ENCODE measurements at places on chromosomes 7 and 10.

DNA sequence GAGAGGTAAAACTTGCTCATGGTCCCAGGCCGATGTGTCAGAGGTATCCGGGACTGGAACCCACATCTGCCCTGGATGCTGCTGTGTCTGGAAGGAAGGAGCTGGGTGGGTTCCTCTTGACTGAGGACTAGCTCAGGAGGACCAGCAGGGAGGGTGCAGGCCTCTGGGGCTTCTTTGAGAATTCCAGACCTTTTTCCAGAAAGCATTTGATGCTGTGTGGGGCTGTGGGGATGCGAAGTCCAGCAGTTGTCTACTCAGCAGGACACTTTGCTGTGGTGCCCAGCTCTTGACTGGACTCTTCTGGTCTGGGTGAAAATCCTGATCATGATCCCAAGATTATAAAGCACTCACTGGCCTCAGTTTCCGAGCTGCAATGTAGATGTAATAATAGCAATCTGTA, 1.7 kb downstream of the RAMP3 start:
- DNase-seq: no peak

GRCh38 chr10:94003488-94003887, 9.8 kb downstream of the PLCE1 start:
- DNase-seq: no peak

DNA sequence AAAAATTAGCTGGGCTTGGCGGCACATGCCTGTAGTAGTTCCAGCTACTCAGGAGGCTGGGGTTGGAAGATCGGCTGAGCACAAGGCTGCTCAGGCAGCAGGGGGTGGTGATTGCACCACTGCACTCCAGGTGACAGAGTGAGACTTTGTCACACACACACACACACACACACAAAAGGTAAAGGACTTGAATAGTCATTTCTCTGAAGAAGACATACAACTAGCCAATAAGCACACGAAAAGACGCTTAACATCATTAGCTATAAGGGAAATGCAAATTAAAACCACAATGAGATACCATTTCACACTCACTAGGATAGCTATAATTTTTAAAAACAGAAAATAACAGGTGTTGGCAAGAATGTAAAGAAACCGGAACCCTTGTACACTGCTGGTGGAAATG, 48.6 kb downstream of the HIP1 start:
- DNase-seq: no peak

DNA sequence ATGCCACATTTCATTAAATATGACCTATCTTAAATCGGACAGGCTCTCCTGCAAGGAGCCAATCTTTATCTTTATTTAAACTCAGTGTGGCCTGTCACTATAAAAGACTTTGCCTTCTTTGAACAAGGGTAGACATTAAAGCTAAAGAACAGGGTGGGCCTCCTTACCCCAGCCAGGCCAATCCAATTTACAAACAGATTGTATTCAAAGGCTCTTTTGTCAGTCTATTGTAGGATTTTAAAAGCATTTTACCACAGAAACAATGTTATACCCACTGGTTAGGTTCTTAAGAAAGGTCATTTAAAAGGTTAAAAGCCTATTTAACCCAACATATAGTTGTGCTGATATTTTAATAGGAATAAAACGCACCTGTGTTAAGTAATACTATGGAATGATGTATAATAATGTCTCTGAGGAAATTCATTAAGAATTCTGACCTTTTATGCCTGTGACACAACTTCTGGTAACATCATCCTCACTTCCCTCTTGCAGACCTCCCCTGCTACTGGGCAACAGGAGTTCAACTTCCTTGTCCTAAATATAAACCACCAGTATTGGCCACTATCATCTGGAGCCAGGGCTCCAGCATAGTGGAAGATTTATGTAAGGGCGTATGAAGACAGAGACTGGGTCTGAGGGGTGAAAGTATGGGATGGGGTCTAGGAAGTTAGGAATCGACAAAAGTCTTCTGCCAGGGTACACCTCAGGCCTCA, 32.5 kb downstream of the MTERF1 start:
- DNase-seq: no peak

- no peak for DNase-seq
Observed at GRCh38 chr7:84092207-84092606, 102.4 kb downstream of the SEMA3A start.

GRCh38 chr7:84100866-84101265, 93.7 kb downstream of the SEMA3A start:
- DNase-seq: no peak

DNA sequence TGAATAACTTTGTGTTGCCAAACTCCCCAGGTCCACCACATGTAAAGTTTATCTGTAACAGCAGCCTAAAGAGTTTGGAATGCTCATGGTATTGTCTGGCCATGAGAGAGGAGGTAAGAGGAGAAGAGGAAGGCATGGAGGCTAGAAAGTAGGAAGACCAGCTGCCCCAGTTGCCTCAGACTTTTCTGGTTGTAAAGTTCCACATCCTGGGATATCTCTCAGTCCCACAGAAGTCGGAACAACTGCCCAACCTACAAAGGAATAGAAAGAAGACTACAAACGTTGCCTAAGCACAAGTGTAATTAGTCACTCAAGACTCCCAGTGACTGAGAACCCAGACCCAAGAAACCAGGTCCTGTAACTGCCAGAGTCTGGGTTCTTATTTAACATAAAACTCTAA, 47.3 kb downstream of the CREB3L2 start:
- DNase-seq: no peak

DNA sequence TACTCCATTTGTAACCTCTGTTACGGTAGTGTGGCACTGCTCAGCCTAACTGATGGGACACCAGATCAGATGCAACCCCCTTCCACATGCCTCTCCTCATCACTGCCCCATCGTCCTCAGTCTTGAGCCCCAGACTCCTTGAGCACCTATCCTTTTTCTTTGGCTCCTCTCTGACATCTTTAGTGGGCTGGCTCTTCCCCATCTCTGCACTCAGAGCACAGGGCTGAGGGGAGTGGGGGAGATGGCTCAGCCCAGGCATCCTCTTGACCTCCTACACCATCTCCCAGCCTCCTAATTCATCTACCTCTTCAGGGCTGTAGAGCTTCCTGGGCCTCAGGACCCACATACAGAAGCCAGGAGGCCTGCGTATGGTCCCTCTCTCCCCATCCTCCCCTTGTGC, 1.5 kb upstream of the POLM start:
- no peak for DNase-seq

GRCh38 chr10:110356628-110357245, 52.0 kb upstream of the SMNDC1 start:
- peak; percentile 75 for DNase-seq

DNA sequence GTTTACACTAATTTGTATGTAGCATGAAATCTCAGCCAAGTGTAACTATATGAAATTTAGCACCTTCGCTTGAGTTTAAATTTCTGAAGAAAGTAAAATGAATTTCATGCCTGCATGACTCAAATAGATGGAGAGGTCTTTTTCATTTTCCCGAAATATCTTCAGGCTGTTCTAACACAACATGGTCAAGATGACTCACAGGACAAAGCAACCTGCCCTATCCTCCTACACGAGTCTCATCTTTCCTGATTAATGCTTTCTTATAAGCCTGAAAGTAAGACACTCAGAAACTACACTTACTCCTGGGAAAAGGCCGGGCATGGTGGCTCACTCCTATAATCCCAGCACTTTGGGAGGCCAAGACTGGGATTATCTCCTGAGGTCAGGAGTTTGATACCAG, 41.2 kb downstream of the CH25H start:
- no peak for DNase-seq

DNA sequence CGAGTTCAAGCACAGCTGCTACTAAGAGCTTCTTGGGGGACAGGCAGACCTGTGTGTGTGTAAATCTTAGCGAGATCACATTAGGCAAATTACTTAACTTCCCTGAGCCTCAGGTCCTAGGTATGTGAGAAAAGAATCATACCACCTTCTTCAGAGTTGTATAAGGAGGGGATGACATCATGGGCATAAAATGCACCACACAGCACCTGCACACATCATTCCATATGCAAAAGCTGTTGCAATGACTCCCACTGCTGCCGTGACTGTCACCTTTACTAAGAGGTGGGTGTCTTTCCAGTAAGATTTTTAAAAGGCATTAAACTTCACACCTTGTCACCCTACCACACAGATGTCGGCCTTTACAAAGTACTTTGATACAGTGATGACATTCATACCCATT, 146.0 kb downstream of the FANK1 start:
- no peak for DNase-seq

- no peak for DNase-seq
Observed at GRCh38 chr10:122299423-122300075, 28.5 kb downstream of the BTBD16 start.

- peak; percentile 64 for DNase-seq
Observed at GRCh38 chr10:102422545-102423129, 2.0 kb downstream of the FBXL15 start.

DNA sequence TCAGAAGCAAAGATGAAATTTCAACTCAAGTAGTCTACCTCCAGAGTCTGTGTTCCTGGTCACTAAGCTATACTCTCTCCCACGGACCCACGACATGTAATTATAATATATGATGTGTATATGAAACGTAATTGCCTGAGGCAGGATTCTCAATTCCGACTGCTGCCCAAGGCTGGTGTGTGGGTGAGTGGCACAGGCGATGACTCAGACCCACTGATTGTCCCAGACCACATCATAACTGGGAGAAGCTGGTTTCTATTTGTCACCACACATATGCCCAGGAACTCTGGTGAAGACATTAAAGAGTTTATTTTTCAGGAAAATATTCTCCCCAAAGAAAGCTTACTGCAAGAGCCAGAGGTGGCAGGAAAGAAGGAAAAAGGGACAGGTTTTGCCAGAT, 219.3 kb downstream of the JAZF1 start:
- DNase-seq: no peak

DNA sequence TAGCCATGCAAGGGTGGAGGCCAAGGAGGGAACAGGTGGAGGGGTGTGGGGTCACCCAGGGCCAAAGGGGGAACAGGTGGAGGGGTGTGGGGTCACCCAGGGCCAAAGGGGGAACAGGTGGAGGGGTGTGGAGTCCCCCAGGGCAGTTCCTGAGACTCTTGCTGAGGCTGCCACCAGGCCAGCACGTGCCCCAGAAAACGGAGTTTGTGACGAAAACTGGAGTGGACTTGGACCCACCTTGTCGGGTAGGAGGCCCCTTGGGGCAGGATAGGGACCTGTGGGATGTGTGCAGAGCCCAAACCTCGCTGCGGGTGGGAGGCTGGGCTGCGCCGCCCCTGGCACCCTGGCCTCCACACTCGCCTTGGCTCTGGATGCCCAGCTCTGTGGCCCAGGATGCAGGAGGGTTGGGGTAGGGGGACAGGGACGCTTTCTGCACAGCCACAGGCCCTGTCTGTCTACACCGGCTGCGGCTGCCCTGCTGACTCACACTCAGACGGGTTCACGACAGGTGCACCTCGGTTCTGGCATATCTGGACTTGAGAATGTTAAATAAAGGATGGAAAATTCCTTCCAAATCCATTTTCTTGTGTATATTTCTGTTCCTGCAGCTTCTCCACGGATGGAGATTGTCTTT, 562 bp upstream of the ADGRA1 start:
- DNase-seq: no peak

DNA sequence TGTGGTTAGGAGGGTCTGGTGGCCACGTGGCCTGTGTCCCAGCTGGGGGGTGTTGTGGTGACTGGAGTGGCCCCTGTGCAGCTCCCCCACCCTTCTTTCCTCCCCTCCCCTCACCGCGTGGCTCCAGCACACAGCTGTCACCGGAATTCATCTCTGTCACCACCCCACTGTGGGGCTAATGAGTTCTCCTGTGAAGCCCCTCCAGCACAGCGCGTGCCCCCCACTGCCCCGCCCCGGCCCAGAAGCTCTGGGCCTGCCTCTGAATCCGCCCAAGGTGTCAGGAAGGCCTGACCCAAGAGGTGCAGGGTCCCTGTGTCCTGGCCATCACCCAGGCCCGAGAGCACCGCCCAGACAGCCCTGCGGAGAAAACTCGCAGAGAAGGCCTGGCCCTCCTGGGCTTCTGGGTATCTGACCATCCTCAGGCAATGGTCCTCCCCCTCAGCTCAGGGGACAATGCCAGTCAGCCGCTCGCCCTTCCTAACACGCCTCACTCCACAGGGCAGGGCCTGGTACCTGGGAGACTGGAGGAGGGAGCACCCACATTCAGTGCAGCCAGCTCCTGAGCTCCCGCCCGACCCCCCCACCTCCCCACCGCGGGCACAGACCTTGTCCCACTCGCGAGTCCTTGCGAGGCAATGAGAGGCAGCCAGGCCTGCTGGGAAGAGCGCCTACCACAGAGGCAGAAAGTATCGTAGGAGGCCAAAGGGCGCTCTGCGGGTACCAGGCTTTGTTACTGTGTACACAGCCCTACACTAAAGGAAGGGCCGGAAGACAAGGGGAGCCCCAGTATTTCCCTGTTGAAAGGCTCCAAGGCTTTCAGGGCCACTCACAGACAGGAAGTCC, 38.2 kb downstream of the GBX1 start:
- DNase-seq: no peak

DNA sequence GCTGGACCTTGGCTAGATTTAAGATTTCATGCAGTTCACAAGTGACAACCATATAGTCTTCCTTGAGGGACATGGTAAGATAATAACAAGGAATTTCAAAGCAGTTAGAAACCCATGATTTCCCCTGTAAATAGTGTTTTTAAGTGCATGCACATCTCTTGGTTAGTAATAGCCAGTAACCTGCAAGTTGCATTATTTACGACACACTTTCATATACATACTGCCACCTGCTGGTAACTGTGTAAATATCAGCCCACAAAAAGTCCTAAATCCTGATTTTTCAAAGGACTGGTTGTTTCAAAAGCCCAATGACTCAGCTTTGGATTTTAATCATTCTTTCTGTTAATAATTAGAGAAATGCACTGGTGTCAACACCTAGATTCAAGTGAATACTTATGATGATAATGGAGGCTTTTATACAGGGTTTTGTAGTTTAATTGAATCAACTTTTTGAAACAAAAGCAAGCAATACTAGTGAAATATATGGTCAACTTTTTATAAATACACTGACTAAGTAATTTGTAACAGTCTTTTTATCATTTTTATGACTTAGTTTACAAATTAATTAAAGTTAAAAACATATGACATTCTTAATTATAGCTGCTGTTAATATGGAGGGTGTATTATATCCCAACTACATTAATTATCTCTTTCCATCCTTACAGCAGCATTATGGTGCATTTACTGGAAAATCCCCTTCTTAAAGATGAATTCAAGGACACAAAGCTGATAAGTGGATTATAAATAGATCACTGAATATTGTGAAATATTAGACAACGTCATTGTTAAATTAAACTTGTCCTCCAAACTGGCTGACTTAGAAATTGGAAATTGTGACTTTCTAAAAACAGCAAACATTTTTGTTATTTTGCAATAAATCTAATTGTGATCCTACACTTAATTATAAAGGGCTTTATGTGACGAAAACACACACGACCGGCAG, 367.7 kb upstream of the SEMA3D start:
- DNase-seq: no peak

DNA sequence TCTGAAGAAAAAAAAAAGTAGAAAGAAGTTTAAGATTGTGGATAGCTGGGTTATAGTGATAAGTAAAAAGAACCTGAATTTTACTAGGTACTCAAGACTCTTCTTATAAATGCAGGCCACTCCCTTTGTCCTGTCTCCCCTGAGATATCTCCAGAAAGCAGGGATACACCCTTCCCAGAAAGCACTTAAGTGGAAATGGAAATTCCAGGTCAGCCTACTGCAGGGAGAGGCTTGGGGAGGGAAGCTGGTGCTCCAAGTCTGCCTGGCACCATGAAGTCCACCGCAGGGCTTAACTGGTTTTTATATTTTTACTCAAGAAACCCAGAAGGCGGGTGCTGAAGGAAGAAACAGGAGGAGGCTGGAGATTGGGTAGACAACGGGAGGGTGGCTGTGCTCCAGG, 162.3 kb downstream of the INHBA start:
- no peak for DNase-seq
